CD4-positive, alpha-beta T cell treated with Interleukin-6 at 100 ng/mL for 8 hours (primary cell): ENCODE measurements at places on chromosomes 7 and 10.

DNA sequence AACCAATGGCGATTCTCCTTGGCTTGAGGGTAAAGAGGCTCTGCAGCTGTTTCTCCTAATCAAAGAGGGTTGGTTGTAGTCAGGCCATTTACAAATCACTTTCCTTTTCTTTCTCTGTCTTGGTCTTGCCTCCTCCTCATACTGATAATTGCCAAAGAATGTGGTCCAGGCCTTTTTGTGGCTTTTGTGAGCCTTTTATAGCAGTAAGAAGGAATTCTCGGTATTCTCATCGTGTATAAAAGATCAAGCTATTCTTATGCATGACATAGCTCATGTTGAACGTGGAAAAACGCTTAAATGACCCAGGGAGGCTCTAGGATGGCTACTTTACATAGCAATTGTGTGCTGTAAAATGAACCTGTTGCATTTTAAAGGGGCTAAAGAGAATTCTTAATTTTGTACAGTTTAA, 62.6 kb downstream of the RBM20 start:
- no peak for DNase-seq

- DNase-seq: no peak
These were observed 179.7 kb downstream of the PTPN20 start for GRCh38 chr10:47090903-47091302.

- no peak for DNase-seq
These were observed 7.2 kb downstream of the MINDY4 start for GRCh38 chr7:30778255-30779025.

- no peak for DNase-seq
These were observed 226.8 kb downstream of the CDC14C start for GRCh38 chr7:49151146-49151545.

DNA sequence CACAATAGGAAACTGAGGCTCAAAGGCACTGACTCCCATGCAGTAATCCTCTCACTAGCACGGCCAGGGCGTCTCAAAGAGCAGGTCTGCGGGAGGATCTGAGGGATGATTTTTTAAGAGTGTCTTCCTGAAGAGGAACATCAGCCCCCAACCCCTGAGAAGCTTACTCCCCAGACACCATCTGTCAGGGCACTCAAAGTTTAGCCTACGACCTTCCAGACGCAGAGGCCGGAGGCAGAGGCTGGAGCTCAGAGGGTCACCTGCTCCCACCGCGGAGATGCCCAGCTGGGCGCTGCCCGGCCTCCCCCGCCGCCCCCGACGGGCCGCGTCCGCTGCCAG, 1.7 kb downstream of the ZNF777 start:
- no peak for DNase-seq

GRCh38 chr7:102837802-102838201, 75.0 kb upstream of the LRRC17 start:
- DNase-seq: no peak

- DNase-seq: no peak
These were observed 556.1 kb downstream of the KCNMA1 start for GRCh38 chr10:77081481-77081891.

DNA sequence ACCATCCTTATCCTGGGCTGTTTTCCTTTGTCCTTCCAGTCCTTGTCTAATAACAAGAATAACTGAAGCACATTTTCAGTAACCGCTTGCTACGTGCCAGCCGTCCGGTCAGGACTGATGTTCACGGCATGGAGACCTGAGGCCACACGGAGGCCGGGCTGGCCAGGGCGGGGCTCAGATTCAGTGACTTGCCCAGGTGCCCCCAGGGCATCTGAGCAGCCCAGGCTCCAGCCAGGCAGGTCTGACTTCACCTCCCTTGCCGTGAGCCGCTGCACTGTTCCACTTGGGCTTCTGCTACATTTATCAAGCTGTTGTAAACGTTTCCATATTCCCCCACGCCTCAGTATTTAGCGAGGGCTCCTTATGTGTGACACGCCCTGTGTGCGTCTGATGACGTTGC, 43.6 kb upstream of the AP5Z1 start:
- DNase-seq: no peak

DNA sequence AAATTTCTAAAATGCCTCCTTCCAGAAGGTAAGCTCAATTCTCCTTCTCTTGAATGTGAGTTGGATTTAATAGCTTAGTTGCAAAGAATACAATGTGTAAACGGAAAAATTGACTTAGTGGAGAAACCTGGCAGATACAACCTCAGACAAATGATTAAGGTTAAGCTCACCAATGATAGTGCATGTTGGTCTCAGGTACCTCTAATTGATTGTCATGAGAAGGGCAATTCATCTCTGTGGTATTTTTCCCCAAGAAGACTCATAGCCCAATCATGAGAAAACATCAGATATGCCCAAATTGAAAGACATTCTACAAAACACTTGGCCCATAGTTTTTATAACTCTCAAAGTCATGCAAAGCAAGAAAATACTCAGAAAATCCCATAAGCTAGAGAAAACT, 36.2 kb upstream of the TMEM106B start:
- no peak for DNase-seq

DNA sequence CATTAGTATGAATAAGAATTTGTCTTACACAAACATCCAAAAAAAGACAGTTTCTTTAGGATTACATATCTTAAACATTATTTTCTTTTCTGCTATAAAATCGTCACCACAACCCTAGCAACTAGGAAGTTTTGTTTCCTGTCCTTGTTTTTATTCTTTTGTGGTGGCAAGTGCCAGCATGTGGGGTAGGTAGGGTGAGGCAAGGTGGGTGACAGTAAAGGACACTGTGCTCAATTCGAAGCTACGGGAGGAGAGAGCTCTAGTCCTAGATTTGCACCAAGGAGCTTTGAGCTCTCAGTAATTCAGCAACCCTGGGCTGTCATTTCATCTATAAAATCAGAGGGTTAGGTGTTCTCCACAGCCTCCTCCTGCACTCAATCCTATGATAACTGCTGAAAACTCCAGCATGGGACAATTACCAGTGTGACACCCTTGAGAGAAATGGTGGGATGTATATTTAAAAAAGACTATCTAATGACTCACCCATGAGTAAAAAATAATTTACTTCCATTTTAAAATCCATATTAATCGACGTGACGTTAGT, 187.1 kb downstream of the FAM107B start:
- DNase-seq: peak; percentile 48

GRCh38 chr7:129412501-129412900, 21.7 kb upstream of the STRIP2 start:
- DNase-seq: no peak

GRCh38 chr10:3235996-3236510, 63.5 kb upstream of the PITRM1 start:
- no peak for DNase-seq

GRCh38 chr7:85341973-85342372, 155.1 kb upstream of the SEMA3D start:
- DNase-seq: no peak

GRCh38 chr10:70672165-70673042, at the start of gene ADAMTS14:
TSS of gene ADAMTS14 (plus strand) at chr10:70672506. CDS start at chr10:70672803, 297 bp downstream.
- DNase-seq: no peak

DNA sequence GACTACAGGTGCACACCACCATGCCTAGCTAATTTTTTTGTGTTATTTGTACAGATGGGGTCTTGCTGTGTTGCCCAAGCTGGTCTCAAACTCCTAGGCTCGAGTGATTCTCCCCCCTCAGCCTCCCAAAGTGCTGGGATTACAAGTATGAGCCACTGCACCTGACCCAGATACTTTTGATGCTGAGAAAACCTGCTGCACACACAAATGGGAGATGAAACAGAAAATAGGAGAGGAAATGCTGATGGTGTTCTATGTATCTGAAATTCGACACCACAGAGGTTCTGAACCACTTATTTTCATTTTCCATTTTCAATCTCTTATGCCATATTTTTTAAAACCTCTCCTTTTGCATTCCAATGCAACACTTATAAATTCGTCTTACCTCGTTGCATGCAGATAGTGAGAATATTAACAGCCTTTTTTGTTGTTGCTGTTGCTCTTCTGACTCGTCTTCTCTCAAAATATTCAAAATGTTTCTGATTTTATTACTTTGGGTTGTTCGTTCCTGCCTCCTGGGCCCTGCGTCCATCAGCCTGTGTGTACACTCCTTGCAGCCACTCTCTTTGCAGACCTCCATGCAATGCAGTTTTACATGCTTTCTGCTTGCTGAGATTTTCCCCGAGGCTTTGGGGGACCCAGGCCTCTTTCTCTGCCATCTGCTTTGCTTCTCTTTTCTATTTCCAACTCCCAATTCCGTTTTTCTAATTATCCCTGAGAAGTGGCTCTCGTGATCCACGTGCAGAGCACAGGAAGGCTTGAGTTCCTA, 556.1 kb downstream of the GALNT17 start:
- DNase-seq: no peak

- no peak for DNase-seq
These were observed 25.7 kb downstream of the DAGLB start for GRCh38 chr7:6422095-6422494.

DNA sequence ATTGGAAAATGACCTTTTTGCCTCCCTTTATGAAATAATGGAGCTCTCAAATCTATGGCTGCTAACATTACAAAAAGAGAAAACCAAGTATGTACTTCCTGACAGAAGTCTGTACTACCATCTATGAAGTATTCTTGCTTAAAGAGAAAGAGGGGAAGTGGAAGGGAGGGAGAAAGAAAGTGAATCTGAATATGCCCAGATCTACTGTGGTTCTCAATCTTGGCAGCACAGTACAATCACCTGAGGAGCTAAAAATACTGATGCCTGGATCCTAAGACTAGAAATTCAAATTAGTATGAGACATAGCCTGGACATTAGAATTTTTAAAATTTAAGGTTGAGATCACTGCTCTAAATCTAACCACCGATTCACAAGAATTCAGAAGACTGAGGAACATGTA, 85.2 kb downstream of the IGF2BP3 start:
- no peak for DNase-seq

DNA sequence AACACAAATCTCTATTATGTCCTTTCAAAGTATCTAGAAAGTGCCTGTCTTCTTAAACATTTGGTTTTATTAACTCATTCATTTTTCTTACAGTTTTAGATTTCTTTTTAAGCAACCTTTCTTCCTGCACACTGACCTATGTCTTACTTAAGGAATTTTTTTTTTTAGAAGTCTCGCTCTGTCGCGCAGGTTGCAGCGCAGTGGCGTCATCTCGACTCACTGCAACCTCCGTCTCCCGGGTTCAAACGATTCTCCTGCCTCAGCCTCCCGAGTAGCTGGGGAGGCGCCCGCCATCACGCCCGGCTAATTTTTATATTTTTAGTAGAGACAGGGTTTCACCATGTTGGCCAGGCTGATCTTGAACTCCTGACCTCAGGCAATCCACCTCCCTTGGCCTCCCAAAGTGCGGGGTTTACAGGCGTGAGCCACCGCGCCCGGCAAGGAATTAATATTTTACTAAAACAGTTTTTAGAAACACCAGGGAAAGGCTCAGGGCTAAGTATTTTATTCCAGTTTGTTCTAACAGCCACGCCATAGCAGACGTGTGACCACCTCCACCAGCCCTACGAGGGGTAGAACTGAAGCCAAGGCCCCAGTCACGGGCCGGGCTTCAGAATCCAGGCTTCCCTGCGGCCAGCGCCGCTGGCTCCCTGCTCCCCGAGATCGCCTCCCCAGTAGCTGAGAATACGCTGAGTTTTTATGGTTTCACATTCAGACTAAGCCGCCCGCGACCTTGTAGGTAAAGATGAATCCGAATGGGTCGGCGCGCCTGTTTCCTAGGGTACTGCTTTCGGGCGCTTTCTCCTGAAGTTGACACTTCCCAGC, 941 bp upstream of the LUC7L2 start:
- no peak for DNase-seq

DNA sequence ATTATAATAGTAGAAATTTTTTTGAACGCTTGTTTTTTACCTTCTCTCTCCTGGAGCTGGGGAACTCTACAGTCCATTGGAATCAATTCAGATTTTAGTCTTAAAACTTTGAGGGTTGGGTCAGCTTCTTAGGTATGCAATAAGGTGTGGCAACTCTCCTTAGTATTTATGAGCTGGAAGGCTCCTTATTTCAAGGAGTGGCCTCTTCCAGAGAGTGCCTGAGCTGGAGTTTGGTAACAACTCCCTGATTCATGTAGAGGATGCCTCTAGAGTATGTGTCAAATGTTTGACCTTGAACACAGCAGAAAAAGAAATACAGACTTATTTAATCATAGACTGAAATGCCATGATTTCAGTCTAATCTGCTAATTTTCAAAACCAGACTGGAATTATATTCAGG, 11.1 kb downstream of the CDK14 start:
- no peak for DNase-seq
